H1 (cell line): ENCODE measurements at places on chromosomes 11 and 22.

DNA sequence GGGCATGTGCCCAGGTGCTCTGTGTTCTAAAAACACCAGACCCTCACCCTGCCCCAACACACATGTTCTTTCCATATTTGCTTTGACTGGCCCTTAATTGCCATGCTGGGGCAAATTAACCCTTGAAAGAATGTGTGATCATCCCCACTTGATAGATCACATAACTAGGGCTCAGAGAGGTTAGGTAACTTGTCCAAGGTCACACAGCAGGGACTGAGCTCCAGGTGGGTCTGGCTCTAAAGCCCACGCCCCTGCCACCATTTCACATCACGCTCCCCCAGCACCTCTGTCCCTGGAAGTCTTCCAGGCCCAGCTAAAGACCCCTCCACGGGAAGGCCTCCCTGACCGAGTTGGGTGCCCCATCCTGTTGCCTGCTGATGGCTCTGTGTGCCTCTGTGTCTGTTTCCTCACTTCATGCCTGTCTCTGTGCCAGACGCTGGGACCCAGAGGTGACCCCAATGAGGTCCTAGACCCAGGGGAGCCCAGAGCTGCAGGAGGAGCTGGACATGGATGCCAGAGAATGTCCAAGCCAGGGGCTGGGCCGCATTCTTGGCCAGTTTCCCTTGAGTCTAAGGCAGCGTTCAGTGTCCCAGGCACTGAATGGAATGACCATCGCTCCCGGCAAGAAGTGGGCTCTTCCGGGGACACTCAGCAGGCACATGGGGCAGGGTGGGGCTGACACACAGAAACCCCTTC lies 79.7 kb downstream of the MYO7A start:
- no peak for DNase-seq

- no peak for DNase-seq
Observed at GRCh38 chr22:49240016-49240380, 587.7 kb downstream of the BRD1 start.

- DNase-seq: no peak
Observed at GRCh38 chr11:111460856-111461255, 51.3 kb downstream of the BTG4 start.

GRCh38 chr11:2731130-2732125 lies 31.6 kb upstream of the KCNQ1OT1 start:
- no peak for DNase-seq

DNA sequence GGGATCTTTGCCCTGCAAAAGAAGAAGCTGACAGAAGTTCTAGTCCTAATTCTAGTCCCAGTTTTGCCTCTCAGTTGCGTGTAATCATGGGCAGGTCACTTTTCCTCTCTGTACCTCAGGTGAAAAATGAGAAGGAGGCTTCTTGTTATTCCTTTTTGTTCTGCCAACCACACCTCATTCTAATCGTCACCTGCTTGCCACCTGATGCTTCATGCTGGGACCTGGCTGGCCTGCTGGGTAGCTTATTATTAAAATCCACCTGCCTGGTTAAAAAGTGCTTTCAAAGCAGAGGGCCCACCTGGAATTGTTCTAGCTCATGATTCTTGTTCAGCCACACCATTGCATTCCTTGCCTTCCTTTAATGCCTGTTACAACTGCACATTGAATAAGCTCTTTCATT lies 8.4 kb upstream of the ALG8 start:
- DNase-seq: no peak

GRCh38 chr11:119619665-119620064 lies 109.3 kb downstream of the NECTIN1 start:
- DNase-seq: no peak

DNA sequence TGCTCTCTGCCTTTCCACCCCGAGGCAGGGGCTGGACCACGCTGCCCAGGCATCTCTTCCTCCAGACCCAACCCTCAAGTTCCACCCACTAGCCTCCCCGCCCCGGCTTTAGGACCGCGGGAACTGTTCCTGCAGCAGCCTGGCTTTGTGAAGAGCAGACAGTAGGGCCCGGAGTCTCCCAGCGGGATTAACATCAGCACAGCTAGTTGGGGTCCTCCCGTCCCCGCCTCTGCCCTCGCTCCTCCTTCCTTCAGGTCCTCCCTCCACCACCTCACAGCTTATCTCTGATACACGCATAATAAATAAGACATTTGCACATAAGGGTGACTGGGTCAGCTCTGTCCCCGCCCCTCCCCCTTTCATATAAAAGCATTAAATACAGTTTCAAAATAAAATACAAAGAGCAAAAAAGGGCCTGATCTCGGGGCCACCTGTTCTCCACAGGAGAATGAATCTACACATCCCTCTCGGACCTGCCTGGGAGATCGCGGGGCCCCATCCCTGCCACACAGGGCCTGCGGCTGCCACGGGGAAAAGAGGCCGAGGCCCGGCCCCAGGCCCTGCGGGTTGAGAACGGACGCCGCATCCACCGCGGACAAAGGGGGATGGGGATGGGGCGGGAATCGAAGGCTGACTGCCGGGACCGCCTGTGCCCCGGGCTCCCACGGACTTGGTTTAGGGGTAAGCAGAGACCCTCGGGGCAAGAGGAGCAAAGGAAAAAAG lies 6.5 kb downstream of the ZFTA start:
- peak; percentile 82 for DNase-seq

- no peak for DNase-seq
Observed at GRCh38 chr11:111846636-111847035, 24.7 kb downstream of the ALG9 start.

DNA sequence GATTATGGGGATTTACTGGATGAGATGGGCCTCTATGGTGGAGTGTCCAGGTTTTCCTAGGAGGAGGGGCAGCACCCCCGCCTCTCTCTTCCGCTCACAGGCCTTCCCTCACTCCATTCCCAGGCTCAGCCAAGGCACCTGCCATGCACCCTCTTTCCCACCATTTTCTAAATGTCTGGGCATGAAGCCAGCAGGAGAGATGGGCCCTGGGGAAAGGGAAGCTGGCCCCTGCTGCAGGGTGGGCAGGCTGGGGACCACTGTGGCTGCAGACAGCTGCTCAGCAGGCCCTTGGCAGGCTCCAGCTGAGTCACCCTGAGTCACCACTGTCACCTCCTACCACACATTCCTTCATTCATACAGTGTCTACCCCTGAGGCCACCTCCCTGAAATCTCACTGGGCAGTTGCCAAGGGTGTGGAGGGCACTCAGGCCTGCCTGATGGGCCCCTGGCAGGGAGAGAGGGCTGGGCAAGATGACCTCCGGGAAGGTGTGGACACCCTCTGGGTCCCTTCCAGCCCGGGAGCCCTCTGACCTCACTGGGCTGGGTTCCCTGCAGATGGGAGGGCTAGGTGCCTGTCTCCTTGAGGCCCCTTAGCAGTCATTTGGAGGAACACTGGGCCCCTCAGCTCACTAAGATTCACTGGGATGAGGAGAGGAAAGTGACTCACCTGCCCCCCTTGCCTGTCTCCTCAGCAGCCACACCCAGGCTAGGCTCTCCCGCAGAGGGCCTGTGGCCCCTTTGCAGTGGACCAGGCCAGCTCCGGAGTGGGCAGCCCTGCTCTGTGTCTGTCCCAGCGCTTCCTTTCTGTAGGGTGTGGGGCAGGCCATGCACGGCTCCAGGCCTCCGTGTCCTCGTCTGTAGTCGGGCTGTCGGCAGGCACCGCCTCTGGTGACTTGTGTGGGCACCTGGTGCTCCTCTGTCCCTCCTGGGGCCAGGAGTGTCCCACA lies 7.8 kb downstream of the MYEOV start:
- DNase-seq: no peak

- no peak for DNase-seq
Observed at GRCh38 chr11:3138178-3139085, 26.7 kb downstream of the OSBPL5 start.
